ENCODE measurements at places on chromosomes 11 and 22.

DNA sequence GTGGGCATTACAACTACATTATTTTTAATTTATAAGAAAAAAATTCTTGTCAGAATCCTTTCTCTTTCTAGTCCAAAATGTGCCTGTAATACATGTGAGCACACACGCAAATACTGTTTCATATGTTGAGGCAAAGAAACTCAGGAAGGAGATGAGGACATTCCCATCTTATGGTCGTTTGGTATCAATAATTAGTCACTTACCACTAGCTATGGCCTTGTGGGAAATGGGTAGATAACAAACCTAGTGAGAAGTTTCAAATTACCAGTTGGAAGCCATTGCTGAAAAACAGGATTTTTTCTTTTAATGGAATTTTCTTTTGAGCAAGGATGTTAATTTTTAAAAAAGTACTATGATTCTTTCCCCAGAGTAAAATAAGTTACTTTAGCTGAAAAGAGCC, 25.7 kb downstream of the AMOTL1 start:
- DNase-seq: no peak

- DNase-seq: no peak
These were observed 291.8 kb upstream of the DDI1 start for GRCh38 chr11:103744496-103745153.

DNA sequence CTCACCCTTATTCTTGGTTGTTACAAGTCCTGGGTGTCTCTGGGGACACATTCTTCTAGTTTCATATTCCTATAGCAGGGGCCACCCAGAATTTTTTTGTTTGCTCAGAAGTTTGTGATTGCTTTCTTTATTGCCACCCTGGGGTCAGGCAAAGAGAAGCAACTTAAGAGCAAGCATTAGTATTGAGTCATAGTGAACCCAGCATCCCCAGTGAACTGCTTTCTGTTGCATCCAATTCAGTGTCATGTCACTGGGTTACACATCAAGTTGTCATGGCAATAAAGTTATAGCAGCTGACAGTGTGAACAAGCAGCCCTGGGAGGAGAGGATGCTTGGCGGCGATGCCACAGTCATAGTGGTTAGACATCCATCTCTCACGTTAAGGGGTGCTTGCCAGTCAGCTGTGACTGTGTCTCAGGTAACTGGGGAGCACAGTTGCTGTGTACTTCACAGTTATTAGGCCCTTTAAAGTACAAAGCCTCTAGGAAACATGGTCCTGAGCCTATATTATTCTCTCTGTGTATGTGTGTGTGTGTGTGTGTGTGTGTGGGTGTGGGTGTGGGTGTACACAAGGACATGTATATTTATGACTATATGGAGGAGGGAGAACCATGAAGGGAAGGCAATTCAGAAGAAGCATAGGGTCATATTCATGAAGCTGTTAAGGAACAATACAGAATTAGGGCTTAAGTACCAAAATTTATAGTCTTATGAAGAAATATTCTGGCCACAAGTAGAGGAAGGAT, 52.5 kb downstream of the TRIM44 start:
- no peak for DNase-seq

- no peak for DNase-seq
These were observed 191.5 kb downstream of the CEP164 start for GRCh38 chr11:117519170-117519569.

DNA sequence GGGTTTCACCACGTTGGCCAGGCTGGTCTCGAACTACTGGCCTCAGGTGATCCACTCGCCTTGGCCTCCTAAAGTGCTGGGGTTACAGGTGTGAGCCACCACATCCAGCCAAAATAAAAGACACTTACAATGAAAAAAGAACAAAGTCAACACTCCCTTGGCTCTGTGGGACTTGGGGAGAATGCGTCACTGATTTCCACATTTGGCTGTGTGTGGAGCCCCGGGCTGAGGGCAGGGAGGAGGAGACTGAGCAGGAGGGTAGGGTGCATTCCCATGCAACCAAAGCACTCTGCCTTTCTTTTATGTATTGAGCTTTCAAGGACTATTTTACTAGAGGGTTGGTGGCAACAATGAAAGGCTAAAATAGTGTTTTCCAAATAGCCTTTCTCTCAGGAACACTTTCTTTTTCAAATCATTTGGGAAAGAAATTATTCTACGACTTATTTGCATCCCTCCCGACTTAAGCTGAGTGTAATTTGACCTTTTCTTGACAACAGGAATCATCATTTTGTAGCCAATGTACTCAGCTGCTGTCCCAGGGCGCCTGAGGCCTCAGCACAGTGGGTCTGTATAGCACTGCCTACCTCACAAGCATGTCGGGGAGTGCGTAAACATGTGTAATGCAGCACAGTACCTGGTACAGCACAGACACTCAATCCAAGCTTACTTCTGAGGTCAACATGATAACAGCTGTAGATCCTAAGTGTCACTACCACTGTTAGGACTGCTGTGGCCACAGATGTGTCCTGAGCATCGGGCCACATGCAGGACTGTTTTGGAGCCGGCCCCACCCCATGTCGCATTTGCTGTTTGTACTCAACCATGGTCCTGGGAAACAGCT, 10.1 kb upstream of the SERPIND1 start:
- no peak for DNase-seq

GRCh38 chr11:118604566-118604965, 2.8 kb upstream of the PHLDB1 start:
- no peak for DNase-seq

- DNase-seq: peak; percentile 58
These were observed 11.2 kb downstream of the MCM5 start for GRCh38 chr22:35411102-35411501.

GRCh38 chr11:67118181-67118766, 789 bp upstream of the KDM2A start:
- peak; percentile 52 for DNase-seq

- DNase-seq: no peak
These were observed 20.3 kb upstream of the MYRF start for GRCh38 chr11:61731952-61732675.

GRCh38 chr11:29773656-29774264, 243.1 kb downstream of the KCNA4 start:
- DNase-seq: no peak

GRCh38 chr11:82980947-82981346, 79.4 kb downstream of the DDIAS start:
- no peak for DNase-seq

- no peak for DNase-seq
These were observed 19.0 kb downstream of the CD5 start for GRCh38 chr11:61121192-61121831.

DNA sequence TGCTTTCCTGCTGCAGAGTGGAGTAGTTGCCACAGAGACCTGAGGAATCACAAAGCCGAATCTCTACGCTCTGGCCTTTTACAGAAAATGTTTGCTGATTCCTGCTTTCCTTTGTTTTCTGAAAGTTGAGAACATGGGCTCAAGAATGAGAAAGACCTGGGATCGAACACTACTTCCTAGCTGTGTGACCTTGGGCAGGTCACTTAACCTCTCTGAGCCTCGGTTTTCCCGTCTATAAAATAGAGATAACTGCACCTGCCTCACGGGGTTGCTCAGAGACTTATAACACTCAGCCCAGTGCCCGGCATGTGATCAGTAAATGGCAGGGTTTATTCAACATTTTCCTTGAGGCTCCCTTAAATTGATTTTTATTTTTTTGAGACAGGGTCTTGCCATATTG, 70.9 kb upstream of the ALX4 start:
- DNase-seq: no peak

DNA sequence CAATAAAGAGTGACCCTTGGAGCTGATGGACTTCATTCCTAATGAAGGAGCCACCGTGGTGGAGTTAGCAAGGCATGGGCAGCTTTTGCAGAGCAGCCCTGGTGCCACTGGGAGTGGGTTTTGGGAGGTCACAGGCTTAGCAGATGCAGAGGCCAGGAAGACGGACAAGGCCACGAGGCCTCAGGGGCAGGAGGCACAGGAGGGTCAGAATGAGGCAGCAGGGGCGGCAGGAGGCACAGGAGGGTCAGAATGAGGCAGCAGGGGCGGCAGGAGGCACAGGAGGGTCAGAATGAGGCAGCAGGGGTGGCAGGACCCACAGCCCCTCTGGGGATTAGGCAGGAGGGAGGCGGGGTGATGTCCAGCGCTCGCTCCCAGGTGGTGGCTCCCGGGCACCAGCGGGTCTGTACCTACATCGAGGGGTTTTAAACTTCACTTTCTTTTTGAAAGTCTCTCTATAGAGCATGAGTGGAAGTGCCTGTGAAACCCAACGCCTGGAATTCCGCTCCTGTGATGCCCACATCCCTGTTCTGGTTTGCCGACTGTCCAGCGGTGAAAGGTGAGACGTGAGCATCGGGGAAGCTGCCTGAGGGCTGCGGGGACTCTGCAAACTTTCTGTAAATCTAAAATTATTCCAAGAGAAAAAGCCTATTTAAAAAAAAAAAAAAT, 521.6 kb downstream of the BRD1 start:
- DNase-seq: no peak

GRCh38 chr11:17852246-17852645, 117.7 kb downstream of the KCNC1 start:
- DNase-seq: no peak

Measured in CD4-positive, alpha-beta T cell treated with Interleukin-15 for 1 hour (primary cell).